HS-5 (cell line): ENCODE measurements at places on chromosomes 7 and 10.

GRCh38 chr10:1550291-1550595 lies 187.1 kb downstream of the ADARB2 start:
- no peak for DNase-seq

DNA sequence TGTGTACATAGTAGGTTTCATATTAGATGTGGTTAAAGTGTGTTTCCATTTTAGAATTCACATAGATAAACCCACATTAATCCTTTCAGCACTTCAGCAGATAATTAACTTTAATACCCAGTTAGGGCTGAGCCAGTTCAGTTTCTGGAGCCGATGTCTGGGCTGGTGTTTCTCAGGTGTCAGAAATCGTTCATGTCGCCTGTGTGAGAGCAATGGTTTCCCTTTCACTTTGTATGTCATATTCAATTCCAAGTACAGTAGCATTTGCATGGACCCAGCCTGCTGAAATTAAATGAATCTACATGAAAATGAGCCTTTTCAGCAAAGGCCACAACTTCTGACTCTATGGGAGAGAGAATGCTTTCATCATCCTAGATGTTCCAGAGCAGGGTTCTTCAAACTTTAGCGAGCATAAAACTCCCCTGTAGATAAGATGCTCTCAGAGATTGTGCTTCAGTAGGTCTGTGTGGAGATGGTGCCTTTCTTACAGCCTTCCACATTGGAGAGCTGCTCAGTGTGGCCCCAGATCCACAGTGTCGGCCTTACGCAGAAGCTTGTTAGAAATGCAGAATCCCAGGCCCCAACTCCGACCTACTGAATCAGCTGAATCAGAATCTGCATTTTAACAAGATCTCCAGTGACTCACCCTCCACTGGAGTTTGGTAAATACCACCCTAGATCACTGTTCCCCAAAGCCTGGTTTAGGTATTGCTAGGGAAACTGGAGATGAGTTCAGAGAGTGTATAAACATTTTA lies 19.6 kb downstream of the WIPF3 start:
- no peak for DNase-seq

- no peak for DNase-seq
Observed at GRCh38 chr10:17912754-17913153, 39.0 kb upstream of the SLC39A12 start.

GRCh38 chr10:97726636-97727178 lies 10.2 kb upstream of the ZFYVE27 start:
- peak; percentile 42 for DNase-seq

- no peak for DNase-seq
Observed at GRCh38 chr10:84337199-84337598, 8.8 kb downstream of the CCSER2 start.

DNA sequence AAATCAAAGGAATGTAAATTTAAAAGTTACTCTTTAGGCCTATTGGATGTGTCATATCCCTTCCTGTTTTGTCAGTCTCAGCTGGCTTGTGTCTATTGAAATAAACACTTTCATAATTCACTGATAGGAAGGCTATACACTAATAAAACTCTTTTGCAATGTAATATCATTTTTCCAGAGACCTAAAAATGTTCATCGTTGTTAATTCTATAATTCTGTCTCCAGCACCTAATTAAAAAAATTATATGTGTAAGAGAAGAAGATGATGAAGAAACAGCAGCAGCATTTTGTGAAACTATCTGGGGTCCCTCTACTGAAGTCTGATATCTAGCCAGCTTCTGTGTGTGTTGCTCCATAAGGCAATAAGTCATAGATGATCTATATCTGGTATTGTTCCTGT lies 602.7 kb downstream of the ETV1 start:
- DNase-seq, result no peak

GRCh38 chr7:44883961-44884620 lies 1.2 kb downstream of the PURB start:
- no peak for DNase-seq

- DNase-seq, result no peak
Observed at GRCh38 chr7:151897951-151898686, 21.2 kb upstream of the PRKAG2 start.

GRCh38 chr7:155807789-155808548 lies 4.3 kb downstream of the SHH start:
- DNase-seq, result no peak

DNA sequence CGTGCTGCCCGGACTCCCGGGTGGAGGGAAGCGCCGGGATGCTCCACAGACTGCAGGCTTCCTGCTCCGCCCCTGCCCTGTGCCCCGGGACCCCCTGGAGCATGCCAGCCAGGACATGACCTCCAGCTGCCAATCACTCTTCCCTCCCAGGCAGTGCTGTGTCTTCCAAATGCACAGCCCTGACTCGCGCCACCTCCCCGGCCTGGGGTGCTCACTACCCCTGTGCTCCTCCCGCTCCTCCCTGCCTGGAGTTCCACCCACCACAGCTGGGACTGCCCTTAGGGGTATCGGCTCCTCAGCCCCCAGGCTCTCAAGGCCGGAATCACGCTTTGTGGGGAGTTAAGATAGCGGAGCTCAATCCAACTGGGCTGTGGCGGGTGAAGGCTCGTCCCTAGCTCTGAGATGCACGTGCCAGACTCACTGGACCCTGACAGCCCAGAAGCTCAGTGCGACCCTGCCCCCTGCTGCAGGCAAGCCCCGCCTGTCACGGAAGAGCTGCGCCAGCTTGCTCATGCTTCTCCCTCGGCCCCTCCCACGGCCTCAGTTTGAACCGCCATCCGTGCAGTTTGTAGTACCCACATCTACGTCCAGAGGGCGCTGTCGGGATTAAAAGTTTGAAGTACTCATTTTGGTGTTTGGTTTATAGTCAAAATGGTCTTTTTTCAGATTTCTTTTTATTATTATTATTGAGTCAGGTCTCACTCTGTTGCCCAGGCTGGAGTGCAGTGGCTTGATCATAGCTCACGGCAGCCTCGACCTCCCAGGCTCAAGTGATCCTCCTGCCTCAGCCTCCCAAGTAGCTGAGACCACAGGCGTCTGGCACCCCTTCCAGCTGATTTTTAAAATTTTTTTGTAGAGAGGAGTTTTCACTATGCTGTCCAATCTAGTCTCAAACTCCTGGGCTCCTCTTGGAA lies 142.5 kb upstream of the TCERG1L start:
- no peak for DNase-seq

DNA sequence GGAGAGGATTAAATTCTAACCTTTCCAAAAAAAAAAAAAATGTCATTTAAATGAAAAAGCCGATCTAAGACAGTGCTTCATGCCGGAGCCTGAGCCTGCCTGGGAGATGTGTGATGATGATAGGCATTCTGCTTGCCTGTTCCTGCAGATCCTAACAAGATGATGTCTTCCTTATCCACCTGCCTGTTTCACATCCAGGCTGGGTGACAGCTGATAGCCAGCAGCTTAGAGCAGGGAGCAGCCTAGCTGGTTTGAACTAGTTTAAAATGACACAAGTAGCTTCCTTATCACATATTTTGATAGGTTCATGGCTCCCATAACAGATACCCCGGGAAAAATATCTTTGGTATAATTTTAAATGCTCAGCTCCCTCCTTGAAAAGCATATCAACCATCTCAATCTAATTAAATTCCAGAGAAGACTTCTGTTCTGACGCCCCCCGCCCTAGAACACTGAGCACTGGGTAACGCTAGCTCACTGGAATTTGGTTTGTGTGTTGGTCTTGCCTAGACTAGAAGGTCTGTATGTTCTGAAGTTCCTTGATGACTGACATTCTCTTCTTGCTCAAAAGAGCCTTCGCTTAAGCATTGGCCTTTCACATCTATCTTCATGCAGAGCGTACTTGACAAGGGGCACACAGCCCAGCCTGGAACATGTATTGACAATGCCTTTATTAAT lies 96.9 kb upstream of the FGFR2 start:
- no peak for DNase-seq

- DNase-seq, result no peak
Observed at GRCh38 chr7:81484261-81484660, 285.6 kb downstream of the HGF start.

DNA sequence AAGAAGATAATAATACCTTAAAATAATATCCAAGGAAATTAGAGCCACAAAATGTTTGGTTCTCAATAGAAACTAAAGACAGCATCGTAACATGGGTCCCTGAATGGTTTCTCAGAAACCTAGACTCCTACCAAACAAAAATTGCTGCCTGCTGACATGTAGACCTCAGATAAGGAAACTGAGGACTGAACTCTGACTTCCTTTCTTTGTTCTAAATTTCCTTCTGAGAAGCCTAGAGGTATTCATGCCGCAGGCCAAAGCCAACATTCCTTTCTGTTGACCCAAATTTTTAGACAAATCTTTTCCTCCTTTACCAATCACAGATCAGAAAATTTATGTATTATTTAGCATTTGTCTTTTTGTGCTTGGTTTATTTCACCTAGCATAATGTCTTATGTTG lies 816.7 kb upstream of the PHF14 start:
- DNase-seq, result no peak

- DNase-seq, result no peak
Observed at GRCh38 chr10:75814014-75814413, 382.6 kb downstream of the LRMDA start.

GRCh38 chr10:118720685-118721538 lies 33.9 kb downstream of the CACUL1 start:
- peak; percentile 31 for DNase-seq

DNA sequence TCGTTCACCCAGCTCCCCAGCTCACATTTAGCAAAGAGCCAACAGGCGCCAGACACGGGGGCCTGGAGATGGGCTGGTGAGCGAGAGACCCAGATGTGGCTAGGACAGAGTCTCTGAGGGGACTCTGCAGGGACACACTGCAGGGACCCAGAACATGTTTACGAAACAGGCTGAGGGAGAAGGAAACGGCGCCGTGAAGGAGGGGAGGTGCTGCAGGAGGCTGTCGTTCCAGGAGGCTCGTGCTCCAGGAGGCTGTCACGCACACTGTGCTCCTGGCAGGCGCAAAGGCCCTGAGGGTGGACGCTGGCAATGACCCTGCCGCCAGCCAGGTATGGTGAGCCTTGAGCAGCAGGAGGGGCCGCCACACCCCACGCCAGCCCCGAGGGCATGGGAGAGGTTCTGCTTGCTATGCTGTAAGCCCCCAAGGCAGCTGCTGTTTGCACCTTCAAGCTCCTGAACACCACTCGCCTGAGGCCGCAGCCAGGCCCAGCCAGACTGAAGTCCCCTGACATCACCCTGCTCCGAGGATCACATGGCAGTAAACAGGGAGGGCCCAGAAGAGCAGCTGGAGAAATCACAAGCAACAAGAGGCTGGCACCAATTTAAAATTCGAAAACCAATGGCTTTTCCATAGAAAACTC lies 27.3 kb downstream of the ADAP1 start:
- DNase-seq, result no peak

- no peak for DNase-seq
Observed at GRCh38 chr7:118731854-118732253, 507.4 kb downstream of the ANKRD7 start.

DNA sequence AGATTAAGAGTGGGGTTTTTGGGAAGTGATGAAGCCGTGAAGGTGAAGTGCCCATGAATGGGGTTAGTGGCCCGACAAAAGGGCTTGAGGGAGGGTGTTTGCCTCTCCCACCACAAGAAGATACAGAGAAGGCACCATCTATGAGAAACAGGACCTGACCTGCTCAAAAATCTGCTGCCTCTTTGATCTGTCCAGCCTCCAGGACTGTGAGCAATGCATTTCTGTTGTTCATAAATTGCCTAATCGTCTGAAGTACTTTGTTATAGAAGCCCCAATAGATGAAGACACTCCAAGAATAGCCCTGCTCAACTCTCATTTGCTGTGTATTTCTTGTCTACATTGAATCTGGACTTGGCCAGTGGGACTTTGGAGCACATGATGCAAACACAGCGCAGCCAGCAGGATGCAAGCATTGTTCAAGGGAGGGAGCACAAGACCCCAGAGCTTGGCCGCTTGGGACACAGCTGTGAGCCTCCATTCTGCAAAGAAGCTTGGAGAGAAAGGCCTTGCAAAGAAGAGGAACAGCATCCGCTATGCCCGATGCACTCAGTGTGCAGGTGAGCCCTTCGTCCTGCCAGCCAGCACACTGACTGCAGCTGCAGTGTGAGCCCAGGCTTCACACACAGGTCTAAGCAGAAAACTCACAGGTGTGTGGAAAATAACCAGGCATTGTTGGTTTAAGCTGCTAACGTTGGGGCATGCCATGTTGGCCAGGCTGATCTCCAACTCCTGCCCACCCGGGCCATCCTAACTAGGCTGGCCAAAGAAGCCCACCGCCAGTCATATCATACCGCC lies 73.2 kb upstream of the KLF6 start:
- no peak for DNase-seq

DNA sequence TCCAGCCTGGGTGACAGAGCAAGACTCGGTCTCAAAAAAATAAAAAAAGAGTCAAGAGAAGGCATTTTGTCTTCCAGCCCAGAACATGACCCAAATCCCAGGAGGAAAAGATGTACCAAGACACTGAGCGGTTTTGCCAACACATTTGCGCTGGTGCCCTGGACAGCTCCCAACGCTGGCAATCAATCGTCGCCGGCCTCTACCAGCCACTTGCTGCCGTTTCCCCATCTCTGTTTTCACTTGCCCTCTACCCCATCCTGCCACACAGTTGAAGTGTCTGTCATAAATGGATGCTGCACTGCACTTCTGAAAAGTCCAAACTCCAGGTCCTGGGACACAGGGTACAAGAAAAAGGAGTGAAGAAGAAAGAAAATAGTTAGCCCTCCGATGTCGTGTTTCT lies 29.7 kb upstream of the CRTAC1 start:
- DNase-seq, result no peak

- no peak for DNase-seq
Observed at GRCh38 chr7:41147606-41148485, 555.0 kb downstream of the INHBA start.

DNA sequence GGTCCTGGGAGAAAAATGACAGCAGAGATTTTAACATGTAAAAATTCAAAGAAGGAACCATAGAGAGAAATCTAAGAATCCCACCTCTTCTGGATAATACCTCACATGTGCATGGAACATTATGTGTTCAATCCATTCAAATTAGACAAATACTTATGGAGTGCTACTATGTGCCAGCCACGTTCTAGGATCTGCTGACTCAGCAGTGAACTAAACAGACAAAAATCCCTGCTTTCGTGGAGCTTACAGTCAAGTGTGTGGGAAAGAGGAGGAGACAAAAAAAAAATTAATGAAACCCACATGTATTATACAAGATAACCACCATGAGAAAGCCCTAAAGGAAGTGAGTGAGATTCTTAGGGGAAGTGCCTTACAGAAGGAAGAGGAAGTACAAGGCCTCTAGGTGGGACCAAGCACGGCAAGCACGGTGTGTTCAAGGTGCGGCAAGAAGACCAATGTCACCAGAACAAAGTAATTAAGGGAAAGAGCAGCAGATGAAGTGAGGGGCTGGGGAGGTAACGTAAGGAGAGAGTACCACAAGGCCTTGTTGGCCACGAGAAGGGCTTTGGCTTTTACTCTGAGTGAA lies 71.0 kb downstream of the SLC25A13 start:
- DNase-seq, result no peak

GRCh38 chr7:48420206-48420605 lies 248.9 kb downstream of the ABCA13 start:
- DNase-seq, result no peak

DNA sequence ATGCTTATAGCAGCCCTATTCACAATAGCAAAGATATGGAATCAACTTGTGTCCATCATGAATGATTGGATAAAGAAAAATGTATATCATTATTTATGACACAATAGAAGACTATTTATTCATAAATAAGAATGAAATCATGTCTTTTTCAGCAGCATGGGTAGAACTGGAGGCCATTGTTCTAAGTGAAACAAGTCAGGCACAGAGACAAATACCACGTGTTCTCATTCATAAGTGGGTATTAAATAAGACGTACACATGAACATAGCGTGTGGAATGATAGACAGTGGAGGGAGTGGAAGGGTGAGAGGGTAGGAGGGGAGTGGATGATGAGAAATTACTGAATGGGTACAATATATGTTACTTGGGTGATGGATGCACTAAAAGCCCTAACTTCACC lies 762.4 kb downstream of the REEP3 start:
- DNase-seq, result no peak
